ENCODE measurements at places on chromosomes 1 and 21.

- DNase-seq: no peak
Measured at GRCh38 chr1:221697923-221698425, 43.9 kb downstream of the DUSP10 start.

GRCh38 chr1:62245201-62245600 is 50.6 kb downstream of the L1TD1 start:
- DNase-seq: no peak

DNA sequence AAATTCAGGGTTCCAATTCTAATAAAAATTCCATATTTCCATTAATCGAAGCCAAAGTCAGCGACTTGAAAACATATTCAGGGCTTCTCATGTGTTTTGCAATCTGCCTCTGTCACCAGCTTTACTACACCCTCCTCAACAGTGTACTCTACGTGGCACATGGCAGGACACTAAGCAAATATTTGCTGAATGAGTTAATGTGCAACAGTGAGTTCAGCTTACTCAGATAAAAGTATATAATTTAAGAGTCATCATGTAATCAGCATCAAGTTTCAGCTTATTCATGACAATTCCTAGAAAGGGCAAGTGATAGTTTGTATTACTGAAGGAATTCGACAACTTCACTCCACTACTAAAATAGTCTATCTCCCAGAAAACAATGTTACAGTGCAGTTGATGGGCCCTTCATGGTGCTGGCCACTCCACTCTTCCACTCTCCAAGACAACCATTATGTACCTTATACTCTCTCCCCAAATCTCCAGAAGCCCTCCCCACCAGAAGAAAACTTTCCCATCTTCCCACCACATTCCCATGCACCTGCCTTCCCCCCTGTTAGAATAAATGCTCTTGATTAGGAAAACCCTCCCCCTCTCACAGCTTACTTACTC is 97.3 kb downstream of the TTLL7 start:
- DNase-seq: no peak

DNA sequence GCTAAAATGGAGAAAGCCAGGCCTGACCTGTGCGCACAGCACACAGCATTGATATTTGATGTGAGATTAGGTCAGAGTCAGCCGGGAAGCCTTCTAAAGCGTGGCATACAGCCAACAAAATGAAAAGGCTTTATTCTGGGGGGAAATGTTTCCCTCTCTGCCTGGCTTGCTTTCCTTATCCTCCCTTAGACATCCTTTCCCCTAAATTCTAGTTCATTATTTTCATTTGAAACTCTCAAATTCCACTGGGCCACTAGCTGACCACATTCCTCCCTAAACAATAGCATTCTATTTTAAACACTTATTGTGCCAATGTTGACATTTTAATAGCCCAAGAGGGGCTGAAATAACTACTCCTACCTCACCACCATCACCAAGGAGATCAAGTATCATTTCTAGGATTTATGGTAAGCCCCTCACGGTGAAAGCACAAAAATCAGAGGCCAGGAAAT is 49.4 kb downstream of the LEPR start:
- no peak for DNase-seq

- DNase-seq: no peak
Measured at GRCh38 chr1:4626061-4626460, 28.3 kb upstream of the AJAP1 start.

GRCh38 chr1:199931666-199932377 is 95.7 kb upstream of the NR5A2 start:
- no peak for DNase-seq

- no peak for DNase-seq
Measured at GRCh38 chr1:8567146-8567545, 249.2 kb downstream of the SLC45A1 start.

- DNase-seq: peak; percentile 40
Measured at GRCh38 chr1:214331827-214332423, 51.0 kb downstream of the SMYD2 start.

DNA sequence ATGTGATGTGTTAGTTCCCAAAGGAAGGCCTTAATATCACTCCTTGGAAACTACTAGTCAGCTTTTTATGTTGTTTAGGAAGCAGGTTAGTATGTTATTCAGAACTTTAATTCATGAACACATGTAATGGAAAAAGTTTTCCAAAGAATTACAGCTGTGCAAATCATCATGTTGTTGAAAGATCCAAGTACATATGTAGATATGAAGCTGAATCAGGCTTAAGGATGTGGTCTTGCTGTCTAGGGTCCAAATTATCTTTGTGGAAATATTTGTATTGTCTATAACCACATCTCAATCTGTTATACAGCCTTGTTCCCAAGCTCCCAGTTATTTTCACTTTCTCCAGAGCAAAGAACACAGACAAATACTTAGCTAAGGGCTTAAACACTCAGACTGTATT is 231.6 kb downstream of the TPR start:
- DNase-seq: no peak

DNA sequence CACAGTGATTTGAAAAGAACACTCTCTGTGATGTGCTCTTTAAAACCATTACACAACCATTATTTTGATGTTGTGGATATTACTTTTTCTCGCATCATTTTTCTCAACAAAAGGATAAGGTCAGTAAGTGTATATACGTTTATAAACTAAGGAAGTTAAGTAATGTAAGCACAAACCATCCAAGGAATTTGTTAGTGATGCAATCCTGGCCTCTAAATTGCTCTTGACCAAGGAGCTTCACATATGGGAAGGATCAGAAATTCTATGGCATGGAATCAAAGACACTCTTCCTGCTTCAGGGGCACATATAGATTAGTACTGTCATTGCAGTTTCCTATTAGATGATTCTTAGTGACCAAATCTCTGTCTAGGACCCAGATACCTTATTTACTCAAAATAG is 3.6 kb upstream of the PPP2R5A start:
- no peak for DNase-seq

DNA sequence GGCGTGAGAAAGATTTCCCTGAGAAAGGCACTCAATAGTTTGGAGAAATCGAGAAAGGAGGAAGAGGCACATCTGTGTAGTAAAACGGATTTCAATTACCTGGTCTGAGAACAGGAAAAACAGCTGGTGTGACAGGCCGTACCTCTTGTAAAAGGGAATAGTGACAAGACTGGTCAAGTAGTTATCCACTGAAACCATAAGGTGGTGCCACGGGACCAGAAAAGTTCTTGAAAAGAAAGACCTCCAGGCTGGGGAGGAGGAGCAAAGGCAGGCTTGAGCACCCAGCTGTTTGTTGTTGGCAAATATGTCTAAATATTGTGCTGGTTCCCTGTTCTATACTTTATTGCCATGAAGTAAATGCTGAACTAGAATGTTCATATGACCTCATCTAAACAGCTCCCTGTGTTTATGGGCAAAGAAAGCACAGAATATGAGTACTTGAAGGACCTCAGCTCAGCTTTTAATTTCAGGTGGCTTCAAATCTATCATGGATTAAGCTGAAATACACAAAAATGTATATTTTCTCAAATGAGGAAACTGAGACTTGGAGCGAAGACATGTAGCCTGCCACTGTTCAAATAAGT is 4.0 kb downstream of the HAO2 start:
- peak; percentile 17 for DNase-seq

- no peak for DNase-seq
Measured at GRCh38 chr1:44613941-44614340, 60.3 kb downstream of the TMEM53 start.

DNA sequence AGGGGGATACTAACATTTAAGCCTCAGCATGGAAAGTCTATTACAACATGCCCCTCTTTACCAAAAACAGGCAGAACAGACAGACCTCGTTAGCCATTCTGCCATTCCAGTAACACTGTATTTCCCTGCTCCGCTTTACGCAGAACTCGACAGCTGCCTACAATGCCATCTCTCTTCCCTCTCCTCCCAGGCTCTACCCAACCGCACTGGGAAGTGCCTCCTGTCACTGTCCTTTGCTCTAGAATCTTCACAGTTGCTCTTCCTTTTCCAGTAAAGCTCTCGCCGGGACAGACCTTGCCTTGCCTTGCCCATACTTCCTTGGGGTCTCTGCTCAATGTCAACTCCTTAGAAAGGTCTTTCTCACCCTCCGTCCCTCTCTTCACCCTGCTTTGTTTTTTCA is 22.8 kb downstream of the COA6 start:
- DNase-seq: no peak

DNA sequence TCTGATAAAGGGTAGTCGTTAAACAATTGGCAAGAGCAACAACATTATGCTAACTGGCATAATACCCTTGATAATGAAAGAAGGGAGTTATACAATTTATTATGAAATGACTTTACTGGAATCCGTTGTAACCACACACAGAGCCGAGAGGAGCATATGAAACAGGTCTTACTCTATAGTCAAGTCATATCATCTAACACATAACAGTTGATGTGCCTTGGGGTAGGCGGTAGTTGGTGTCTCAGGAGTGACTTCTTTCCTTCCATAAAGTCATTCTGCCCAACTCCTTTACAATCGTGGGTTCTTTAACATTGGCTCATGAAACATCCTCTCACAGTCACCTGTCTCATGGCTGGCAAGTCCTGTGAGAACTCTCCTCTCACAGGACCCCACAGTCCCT is 225.2 kb downstream of the LTN1 start:
- DNase-seq: no peak

DNA sequence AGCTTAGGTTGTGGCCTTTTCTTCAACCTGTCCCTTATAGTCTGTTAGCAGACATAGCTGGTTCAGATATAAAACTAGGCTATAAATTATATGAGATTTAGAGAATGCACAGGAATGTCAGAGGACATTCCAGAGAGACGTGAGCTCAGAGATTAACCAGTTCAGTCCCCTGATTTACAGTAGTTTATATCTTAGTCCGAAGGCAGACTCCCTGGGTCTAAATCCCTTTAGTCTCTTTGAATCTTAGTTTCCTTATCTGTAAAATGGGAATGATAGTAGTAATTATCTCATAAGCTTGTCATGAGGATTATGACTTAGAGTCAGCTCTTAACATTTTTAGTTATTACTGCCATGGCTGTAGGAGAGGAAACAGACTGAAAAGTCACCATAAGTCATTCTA is 45.5 kb upstream of the PLXNA2 start:
- DNase-seq: no peak

DNA sequence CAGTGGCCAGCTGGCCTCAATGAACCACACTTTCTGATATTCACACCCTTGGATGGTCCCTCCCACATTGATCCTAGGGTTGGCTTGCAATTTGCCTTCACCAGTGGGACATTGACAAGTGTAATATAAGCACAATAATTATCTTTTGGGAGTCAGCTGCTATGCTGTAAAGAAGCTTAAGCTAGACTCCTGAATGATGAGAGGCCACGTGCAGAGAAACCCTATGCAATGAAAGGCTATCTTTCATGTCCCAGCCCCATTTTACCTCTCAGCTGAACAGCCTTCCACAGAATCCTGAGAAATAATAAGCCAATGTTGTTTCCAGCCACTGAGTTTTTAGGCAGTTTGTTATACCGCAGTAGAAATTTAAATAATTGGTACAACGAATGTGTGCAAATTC is 11.1 kb upstream of the C8A start:
- DNase-seq: no peak

GRCh38 chr1:235892734-235893413 is 26.2 kb upstream of the LYST start:
- no peak for DNase-seq

GRCh38 chr1:50181027-50181663 is 72.4 kb downstream of the ELAVL4 start:
- no peak for DNase-seq

DNA sequence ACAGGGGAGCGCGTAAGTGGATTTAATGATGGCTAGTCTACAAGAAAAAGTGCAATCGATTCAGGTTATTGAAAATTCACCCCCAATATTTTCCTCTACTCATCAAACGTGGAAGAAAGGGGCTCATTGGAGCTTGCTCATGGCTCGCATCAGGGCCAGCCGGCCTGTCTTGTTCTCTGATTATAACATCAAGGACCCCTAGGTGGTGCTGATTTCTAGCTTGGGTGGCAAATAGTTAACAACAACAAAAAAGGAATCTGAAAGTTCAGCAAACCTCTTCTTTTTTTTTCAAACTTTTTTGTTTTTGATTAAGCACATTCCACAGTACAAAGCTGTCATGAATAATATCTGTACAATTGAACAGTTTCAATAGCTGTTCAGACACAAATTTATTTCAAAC is 35.8 kb upstream of the SOD1 start:
- DNase-seq: no peak

DNA sequence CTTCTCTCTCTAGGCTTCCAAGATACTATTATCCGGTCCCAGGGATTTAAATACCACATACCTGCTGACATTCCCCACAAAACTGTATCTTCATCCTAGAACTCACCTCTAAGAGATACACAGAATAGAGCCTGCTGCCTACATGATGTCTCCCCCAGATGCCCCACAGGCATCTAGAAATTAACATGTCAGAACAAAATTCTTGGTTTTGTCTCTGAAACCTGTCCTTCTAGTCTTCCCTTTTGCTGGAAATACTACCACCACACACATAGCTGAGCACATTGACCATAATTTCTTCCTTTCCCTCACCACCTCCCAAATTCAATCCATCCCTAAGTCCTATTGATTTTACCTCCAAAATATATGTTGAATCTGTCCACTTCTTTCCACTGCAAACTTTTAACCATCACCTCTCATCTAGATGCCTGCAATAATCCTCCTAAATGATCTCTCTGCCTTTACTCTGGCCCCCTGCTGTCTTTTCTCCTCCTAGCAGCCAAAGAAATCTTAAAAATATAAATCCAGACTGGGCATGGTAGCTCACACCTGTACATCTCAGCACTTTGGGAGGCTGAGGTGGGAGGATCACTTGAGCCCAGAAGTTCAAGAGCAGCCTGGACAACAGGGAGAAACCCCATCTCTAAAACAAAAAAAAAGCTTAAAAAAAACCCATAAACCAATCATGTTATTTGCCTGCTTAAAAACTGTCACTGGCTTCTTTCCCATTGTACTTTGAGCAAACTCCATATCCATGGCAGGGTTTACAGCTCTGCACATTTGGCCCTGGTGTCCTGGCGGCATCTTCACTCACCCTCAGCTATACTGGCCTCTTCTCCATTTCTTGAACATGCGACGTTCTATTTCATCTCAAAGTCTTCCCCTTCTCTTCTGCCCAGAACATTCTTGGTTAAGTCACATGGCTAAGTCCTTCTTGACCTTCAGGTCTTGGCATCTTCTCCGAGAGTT is 6.2 kb upstream of the FAM76A start:
- DNase-seq: no peak

GRCh38 chr1:227415115-227415790 is 97.0 kb upstream of the CDC42BPA start:
- DNase-seq: no peak

DNA sequence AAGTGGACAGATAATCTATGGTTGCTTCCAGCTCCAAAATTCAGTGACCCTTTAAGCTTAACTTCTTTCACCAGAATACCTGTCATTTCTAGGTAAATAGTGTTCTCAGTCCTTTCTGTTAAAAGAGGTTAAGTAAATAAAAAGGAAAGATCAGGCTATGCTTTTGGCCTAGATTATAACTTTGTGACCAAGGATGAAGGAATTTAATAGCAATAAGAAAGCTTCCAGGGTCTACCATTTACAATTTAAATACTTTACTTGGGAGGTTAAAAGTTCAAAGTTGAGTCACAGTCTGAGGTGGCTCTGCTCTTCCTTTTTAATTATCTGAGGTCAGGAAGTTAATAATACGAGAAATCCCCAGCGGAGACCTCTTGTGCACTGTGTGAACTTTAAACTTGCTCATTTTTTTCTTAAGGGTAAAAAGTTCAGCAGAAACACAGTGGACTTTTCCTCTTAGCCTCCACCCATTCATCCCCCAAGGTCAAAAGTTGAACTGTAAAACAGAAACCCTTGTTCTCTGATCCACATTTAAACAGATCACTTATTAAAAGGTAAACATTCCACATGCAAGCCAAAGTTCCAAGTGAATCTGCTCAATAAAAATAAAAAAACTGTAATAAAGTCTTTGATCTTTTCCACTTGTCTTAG is 187.1 kb downstream of the NRIP1 start:
- peak; percentile 18 for DNase-seq

- DNase-seq: peak; percentile 54
Measured at GRCh38 chr1:85576642-85577418, 3.7 kb upstream of the CCN1 start.
